ENCODE measurements at places on chromosomes 3 and 15.

DNA sequence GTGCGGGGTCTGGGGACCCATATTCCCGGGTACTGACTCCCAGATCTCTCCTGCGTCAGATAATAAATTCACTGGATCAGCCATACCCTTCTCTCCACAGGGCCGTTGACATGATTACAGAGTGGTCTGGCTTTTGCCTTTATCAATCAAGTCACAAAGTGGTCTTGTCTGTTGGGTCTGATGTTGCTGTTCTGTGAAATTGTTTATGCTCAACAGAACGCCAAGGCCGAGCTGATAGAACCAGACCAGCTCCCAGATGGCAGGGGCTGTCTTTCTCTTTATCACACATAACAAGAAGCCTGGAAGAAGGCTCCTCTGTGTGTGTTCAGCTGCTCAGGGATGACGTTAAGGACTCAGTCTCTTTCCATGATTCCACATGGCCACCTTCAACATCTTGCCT lies 751 bp upstream of the DCLK3 start:
- DNase-seq: no peak

- no peak for DNase-seq
These were observed 349.4 kb upstream of the TPRG1 start for GRCh38 chr3:188822411-188822810.

DNA sequence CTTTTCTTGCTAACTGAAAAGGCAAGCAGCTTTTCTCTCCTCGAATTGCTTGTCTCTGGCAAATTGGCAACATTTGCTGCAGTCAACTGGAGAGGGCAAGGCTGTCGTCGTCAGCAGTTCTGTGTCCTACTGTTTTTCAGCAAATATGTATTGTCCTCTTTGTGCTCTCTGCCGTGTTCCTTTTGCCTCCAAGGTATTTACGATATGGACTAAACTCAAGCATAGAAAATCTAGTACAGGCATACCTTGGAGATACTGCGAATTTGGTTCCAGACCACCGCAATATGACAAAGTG lies 558 bp upstream of the SLC30A4 start:
- no peak for DNase-seq

GRCh38 chr3:43873723-43874122 lies 183.0 kb downstream of the ABHD5 start:
- no peak for DNase-seq

- DNase-seq: no peak
These were observed 188.1 kb downstream of the MINAR1 start for GRCh38 chr15:79620112-79620857.

DNA sequence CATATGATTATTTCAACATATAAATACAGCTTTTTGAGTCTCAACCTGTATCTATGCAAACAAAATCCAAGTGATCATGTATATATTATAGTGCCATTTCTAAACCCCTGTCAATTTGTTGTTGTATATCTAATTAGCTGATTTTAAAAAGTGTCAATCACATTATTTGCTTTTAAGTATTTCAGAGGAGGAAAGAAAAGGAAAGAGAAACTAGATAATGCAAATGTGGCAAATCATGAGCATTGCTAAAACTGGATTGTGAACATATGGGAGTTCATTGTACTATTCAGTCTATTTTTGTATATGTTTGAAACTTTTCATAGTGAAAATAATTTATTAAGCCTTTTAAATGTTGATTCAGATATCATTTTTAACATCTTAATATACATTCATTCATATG lies 190.7 kb downstream of the ZIC4 start:
- no peak for DNase-seq

- DNase-seq: no peak
These were observed 983 bp downstream of the KBTBD12 start for GRCh38 chr3:127915937-127916493.

DNA sequence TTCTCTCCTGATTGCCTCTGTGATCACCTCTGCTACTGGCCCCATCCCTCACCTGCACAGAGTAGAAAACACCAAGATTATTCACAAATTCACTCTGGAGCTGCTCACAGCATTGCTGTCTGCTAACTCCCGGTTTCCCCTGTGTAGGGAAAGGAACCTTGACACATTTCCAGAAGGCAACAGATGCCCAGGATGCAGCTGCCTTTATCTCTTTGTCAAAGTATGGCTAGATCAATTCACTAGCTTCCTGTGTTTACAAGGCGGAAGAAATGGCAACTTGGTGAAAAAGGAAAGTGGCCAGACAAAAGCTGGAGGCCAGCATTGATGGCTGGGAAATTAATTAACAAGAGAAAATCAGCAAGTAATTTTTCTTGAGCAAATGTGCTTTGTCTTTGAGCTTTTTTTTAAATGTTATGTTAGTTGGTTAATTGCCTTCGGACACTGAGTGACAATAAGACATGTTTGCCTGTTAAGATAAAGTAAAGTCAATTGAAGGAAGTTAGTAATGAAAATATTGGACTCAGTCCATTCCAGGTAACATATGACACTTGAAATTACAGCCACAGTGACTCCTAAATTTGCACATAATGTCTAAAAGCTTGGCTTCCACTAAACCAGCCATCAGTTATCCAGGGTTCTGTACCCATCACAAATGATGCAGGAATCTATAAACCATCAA lies 394.6 kb upstream of the IL12A start:
- peak; percentile 52 for DNase-seq

- no peak for DNase-seq
These were observed 21.7 kb downstream of the EEFSEC start for GRCh38 chr3:128174675-128175590.

DNA sequence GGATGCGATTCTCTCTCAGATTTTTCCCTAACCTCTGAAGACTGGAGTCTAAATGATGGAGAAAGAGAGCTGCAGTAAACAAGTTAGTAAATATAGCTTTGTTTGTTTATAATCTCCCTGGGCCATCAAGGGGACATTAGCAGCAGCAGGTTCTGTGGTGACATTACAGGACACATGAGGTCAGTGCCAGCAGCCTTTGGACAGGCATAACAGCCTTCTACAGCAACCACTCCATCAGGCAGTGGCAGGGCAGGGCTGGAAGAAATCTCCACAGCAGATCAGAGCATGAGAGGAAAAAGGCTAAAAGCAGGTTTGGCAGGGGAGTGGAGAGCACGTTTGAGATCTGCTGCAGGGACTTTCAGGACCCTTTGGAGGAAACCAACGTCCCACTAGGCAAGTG lies 127.6 kb upstream of the ACP3 start:
- no peak for DNase-seq

DNA sequence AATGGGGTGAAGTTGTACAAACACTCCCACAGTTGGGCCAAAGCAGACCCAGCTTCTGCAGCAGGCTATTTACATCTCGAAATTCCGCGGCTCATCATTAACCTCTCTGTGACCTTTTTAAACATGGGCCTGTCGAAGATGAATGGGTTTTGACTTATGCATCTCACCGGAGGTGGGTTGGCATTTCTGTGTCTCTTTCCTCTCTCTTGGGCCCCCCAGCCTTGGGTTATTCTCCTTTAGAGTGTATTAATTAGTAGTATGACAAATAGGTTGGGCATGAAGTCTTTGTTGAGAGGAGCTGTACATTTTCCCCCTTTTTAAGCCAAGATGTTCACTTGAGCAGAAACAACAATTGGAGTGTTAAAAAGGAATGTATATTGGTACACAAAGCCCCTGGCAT lies 9.8 kb downstream of the SMAD6 start:
- DNase-seq: no peak

DNA sequence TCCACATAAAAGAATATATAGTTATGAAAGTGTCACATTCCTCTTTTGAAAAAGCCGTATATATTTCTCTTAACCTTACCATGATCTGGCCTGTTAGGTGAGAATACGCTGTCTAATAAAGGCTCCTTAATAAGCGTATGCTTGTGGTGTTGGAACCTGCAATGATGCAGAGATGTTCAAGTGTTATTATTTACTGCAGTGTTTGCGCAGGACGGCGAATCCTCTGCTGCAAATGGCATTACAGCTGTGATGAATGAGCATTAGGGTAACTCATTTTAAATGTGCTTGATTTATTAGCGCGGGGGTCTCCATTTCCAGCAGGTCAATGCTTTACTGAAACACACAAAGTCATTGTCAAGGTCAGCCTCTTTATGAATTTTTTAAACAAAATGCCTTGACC lies 94.6 kb downstream of the CDIN1 start:
- DNase-seq: no peak

DNA sequence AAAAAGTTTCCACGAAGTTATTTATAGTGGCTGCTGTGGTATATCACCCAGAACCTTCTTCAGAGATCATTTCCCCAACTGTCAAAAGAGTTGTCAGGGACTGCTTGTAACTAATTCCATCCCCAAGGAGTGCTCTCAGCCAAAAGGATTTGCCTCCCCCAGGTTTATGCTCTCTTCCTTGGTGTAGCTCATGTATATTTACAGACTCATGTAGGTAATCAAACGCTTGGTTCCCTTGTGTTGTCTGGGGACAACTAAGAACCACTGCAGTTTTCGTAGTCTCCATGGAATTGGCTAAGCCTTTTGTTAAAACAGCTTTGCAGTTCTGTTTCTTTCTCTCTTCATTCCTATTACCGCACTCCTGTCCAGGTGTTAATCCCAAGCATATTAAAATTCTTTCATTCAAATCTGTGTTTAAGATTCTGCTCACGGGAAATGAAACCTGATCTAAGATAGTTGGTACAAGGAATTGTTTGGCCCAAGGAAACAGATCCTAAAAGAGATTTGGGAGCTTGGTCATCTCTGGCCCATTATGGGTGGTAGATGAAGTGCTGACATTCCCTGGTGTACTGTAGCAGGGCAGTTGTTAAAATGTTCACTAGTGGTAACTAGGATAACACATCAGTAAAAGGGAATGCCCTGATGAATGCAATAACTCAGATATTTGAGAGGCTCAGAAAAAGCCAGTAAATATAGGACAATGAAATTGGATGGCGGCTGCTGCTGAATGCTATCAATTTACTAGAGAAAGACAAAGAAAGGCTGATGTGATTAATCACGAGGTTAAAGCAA lies 361.3 kb upstream of the GBE1 start:
- no peak for DNase-seq

DNA sequence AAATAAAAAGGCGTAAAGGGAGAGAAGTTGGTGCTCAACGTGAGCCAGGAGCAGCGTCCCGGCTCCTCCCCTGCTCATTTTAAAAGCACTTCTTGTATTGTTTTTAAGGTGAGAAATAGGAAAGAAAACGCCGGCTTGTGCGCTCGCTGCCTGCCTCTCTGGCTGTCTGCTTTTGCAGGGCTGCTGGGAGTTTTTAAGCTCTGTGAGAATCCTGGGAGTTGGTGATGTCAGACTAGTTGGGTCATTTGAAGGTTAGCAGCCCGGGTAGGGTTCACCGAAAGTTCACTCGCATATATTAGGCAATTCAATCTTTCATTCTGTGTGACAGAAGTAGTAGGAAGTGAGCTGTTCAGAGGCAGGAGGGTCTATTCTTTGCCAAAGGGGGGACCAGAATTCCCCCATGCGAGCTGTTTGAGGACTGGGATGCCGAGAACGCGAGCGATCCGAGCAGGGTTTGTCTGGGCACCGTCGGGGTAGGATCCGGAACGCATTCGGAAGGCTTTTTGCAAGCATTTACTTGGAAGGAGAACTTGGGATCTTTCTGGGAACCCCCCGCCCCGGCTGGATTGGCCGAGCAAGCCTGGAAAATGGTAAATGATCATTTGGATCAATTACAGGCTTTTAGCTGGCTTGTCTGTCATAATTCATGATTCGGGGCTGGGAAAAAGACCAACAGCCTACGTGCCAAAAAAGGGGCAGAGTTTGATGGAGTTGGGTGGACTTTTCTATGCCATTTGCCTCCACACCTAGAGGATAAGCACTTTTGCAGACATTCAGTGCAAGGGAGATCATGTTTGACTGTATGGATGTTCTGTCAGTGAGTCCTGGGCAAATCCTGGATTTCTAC lies at the start of gene RARB:
RARB (plus strand) TSS at position 322 of the 847 bp plus-strand sequence; CDS start at position 791, 469 bp downstream.
- DNase-seq: peak; percentile 39

- DNase-seq: no peak
These were observed 78.3 kb upstream of the ARL6 start for GRCh38 chr3:97686258-97686657.

DNA sequence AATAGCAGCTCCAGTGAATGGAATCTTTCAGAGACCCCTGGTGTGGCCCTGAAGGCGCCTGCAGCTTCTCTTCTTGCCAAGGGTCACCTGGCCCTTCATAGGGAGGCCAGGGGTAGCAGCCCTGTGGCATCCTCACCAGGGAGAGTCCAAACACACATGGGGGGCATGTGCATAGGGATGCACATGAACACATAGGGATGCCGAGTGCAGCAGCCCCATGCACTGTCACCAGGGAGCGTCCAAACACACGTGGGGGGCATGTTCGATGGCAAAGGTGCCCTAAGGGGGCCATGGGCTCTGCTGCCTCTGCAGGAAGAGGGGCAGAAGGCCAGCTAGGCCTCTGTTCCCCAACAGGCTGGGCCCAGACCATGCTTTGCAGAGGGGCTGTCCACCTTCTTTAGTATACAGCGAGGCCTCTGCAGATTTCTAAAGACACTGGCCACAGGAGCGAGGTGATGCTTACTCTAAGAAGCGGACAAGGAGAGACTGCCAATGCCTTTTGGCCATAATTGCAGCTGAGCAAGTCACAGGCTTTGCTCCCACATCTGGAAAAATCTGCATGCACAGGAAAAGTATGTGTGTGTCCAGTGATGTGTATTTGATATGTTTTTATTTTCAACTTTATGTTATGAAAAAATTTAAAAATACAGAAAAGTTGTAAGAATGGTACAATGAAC lies 21.0 kb downstream of the ANAPC13 start:
- DNase-seq: no peak

- no peak for DNase-seq
These were observed 17.6 kb downstream of the RSRC1 start for GRCh38 chr3:158127250-158128219.

- DNase-seq: no peak
These were observed 262.2 kb downstream of the MAGI1 start for GRCh38 chr3:65776494-65776893.

- no peak for DNase-seq
These were observed 21.7 kb upstream of the SUSD5 start for GRCh38 chr3:33240261-33240660.

- no peak for DNase-seq
These were observed 17.4 kb downstream of the SETD5 start for GRCh38 chr3:9414826-9415225.

- peak; percentile 64 for DNase-seq
These were observed at the start of gene ABHD14A for GRCh38 chr3:51974963-51975851. Gene ABHD14A (plus strand): TSS chr3:51975064. CDS start chr3:51975136, 72 bp downstream.

- no peak for DNase-seq
These were observed 713.5 kb downstream of the PDCD6IP start for GRCh38 chr3:34511891-34512290.

- DNase-seq: peak; percentile 37
These were observed 4.8 kb upstream of the BCL6 start for GRCh38 chr3:187750006-187750512.

GRCh38 chr3:143236226-143236964 lies 116.8 kb downstream of the CHST2 start:
- DNase-seq: no peak

Measured in endothelial cell (in vitro differentiated cells).